A549 treated with CpdA at 1 μM for 4 hours (cell line): ENCODE measurements at places on chromosomes 3 and 15. TPM values are rescaled to one million over a fixed set of nuclear protein-coding genes. Genes with fewer than 3 reads are reported as not detected.

The CLCN2 gene
- total RNA-seq: 4.6 to 5.8 TPM (median 5.1 TPM) in 5 replicates

The HYKK gene
- 5.5 to 9.0 TPM (median 6.7 TPM) in 5 replicates for total RNA-seq

The RASGRP1 gene
- 0.26 to 0.38 TPM (median 0.30 TPM) in 5 replicates for total RNA-seq

The CCR9 gene
- not detected in 5 replicates for total RNA-seq

The SPCS1 gene
- total RNA-seq: 138 to 175 TPM (median 157 TPM) in 5 replicates

The PCSK6 gene
- 11.2 to 12.4 TPM (median 11.4 TPM) in 5 replicates for total RNA-seq

The ZNF660 gene
- not detected in 5 replicates for total RNA-seq

The ZNF710 gene
- total RNA-seq: 8.5 to 18.6 TPM (median 16.7 TPM) in 5 replicates

The CDC25A gene
- total RNA-seq: 9.1 to 11.3 TPM (median 9.8 TPM) in 5 replicates

The DAPK2 gene
- total RNA-seq: 2.4 to 4.3 TPM (median 3.6 TPM) in 5 replicates

The ISG20 gene
- total RNA-seq: 41.7 to 47.3 TPM (median 46.1 TPM) in 5 replicates

The PIF1 gene
- total RNA-seq: 16.2 to 23.1 TPM (median 20.2 TPM) in 5 replicates

The HTR3C gene
- not detected in 5 replicates for total RNA-seq

The POLQ gene
- 6.4 to 7.5 TPM (median 6.6 TPM) in 5 replicates for total RNA-seq

The SERPINI1 gene
- total RNA-seq: 2.2 to 3.8 TPM (median 2.8 TPM) in 5 replicates

The EIF2A gene
- 67.7 to 100 TPM (median 73.9 TPM) in 5 replicates for total RNA-seq

The TMEM212 gene
- not detected in 5 replicates for total RNA-seq

The ZNF502 gene
- 1.2 to 2.1 TPM (median 1.5 TPM) in 5 replicates for total RNA-seq

The C3orf20 gene
- not detected in 5 replicates for total RNA-seq

The DISP2 gene
- 0.64 to 1.7 TPM (median 1.4 TPM) in 5 replicates for total RNA-seq

The SERINC4 gene
- total RNA-seq: 0.05 to 0.12 TPM (median 0.08 TPM) in 4 of 5 replicates, not detected in the other

The HOMER2 gene
- total RNA-seq: 11.5 to 13.1 TPM (median 12.7 TPM) in 5 replicates

The SPRED1 gene
- total RNA-seq: 7.6 to 12.5 TPM (median 8.9 TPM) in 5 replicates

The UBE2E2 gene
- 29.9 to 38.6 TPM (median 31.2 TPM) in 5 replicates for total RNA-seq

The RAB6B gene
- total RNA-seq: 0.76 to 2.4 TPM (median 2.3 TPM) in 5 replicates

The HEG1 gene
- 4.1 to 7.4 TPM (median 6.4 TPM) in 5 replicates for total RNA-seq

The RHCG gene
- 35.4 to 44.9 TPM (median 36.0 TPM) in 5 replicates for total RNA-seq

The CLDN18 gene
- total RNA-seq: not detected in 5 replicates

The EFL1 gene
- 25.7 to 31.5 TPM (median 27.3 TPM) in 5 replicates for total RNA-seq

The RBMS3 gene
- total RNA-seq: 0.47 to 1.4 TPM (median 0.85 TPM) in 5 replicates

The RPUSD3 gene
- 34.8 to 48.6 TPM (median 43.3 TPM) in 5 replicates for total RNA-seq

The KLHL40 gene
- not detected in 5 replicates for total RNA-seq
